AG09309 (cell line): ENCODE measurements at places on chromosomes 3 and 15.

DNA sequence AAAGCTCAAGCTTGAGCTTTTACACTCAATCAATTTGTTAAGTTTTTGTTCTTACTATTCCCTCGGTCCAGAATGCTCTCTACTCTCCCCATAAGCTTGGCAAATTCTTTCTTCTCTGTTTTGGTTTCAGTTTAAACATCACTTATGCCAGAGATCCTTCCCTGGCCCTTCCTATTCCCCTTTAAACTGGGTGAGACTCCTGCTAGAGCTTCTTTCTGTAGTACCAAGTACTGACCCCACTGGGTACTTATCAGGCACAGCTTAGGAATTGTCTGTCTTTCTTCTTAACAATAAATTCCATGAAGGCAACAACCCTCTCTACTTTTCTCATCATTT, 76.7 kb upstream of the PHLDB2 start:
- DNase-seq = no peak

DNA sequence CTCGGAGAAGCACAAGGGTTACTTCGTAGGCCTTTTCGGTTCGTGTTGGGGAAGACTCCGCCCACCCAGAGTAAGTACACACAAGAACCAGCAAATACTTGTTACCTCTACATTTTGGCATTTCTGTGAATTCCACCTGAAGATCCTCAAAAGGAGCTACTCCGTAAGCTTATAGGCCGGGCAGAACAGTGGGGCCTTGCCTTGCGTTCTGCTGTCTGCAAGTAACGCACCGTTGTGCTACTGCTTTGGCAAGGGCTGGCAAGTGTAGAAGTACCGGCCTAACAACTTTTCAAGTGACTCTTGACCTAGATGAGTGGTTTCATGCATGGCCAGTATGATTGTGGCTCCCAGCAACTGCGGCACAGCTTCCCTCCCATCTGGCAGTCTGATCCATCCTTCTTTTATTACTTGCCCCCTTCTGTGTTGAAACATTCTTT, 6.4 kb upstream of the DNAAF4 start:
- DNase-seq = no peak

DNA sequence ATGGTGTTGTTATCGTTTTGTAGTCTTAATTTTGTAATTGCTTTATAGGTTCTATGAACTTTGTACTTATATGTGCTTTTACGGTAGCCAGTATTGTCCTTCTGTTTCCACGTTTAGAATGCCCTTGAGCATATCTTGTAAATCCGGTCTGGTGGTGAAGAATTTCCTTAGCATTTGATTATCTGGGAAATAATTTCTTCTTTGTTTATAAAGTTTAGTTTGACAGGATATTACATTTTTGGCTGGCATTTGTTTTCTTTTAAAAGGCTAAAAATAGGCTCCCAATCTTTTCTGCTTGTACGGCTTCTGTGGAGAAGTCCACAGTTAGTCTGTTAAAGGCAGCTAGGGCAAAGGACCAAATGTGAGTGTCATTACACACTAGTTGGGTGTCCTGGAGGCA, 36.7 kb downstream of the SPESP1 start:
- DNase-seq = no peak

- no peak for DNase-seq
Observed at GRCh38 chr3:45753095-45753494, 43.2 kb downstream of the SLC6A20 start.

DNA sequence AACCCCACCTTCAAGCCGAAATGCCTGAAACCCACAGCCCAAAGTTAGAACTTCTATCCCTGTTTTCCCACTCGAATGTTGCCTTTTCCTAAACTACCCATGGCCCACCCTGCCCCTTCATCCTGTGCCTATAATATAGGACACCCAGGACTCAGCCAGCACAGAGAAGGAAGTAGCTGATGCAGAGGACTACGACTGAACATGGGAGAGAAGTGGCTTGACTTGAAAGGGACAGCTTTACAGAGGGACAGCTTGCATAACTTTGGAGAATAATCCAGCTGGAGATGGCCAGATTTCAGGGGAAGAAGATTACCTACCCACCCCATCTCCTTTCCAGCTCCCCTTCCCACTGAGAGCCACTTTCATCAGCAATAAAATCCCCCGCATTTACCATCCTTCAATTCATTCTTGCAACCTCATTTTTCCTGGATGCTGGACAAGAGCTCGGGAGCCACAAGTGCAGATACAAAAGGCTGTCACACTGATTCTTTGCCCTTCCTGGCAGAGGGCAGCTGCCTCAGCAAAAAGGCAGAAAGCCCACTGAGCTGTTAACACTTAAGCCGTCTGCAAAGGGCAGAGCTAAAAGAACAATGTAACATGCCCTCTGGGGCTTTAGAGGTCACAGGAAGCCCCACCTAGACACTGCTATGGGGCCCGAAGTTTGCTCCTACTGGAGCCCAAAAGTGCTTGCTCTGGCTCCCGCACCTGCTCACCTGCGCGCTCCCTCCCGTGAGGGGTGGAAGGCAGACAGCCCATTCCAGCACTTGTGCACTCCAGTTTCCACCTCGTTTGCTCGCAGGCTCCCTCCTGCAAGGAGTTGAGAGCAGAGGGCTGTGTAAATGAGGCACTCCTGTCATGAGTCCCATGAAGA, 224.0 kb downstream of the TBC1D5 start:
- DNase-seq = no peak

GRCh38 chr3:168996622-168997021, 666.9 kb downstream of the MECOM start:
- DNase-seq = no peak

DNA sequence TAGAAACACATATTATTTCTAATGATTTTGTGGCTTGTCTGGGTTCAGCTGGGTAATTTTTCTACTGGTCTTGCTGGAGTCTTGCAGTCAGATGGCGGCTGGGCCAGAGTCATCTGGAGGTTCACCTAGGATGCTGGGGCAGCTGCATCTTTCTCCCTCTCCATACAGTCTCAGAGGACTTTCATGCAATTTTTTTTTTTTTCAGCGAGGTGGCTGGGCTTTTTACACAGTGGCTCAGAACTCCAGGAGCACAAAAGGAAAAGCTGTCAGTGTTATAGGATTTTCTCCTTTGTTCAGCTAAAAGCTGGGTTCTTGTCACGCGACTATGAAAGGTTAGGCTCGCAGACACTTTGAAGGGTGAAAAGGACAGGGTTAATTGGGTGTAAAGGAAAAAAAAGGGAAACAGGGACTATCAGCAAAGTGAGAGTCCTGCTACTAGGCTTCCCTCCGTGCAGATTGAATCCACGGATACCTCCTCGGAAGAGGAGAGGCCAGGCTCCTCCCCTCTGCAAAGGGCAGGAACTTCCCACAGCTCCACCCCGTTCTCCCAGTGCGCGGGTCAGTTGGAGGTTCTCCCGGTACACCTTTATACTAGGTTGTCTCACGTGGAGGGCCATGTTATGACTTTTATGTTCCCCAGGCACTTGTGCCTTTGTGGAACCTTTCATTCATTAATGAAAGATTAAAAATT, 44.3 kb downstream of the ADGRG7 start:
- no peak for DNase-seq

DNA sequence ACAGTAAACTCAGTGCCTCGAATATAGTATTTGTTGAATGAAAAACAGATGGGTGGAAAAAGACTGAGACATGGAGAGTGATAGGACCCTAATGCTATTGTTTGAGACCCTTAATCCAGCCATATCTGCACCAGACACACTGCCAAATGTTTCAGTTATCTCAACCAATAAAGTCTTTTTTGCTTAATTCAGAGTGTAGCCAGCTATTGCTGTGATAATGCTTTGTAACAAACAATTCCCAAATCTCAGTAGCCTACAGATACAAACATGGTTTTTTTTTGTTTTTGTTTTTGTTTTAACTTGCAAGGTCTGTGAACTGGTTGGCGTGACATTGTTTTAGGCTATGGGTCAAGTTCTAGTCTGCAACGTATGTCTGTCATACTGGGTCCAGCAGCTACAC, 17.0 kb upstream of the BCL2A1 start:
- DNase-seq = no peak

GRCh38 chr3:67067251-67067650, 69.1 kb downstream of the KBTBD8 start:
- DNase-seq = no peak

- no peak for DNase-seq
Observed at GRCh38 chr3:99548674-99549073, 89.7 kb upstream of the COL8A1 start.

- DNase-seq = no peak
Observed at GRCh38 chr15:55858661-55859060, 115.7 kb upstream of the PRTG start.

DNA sequence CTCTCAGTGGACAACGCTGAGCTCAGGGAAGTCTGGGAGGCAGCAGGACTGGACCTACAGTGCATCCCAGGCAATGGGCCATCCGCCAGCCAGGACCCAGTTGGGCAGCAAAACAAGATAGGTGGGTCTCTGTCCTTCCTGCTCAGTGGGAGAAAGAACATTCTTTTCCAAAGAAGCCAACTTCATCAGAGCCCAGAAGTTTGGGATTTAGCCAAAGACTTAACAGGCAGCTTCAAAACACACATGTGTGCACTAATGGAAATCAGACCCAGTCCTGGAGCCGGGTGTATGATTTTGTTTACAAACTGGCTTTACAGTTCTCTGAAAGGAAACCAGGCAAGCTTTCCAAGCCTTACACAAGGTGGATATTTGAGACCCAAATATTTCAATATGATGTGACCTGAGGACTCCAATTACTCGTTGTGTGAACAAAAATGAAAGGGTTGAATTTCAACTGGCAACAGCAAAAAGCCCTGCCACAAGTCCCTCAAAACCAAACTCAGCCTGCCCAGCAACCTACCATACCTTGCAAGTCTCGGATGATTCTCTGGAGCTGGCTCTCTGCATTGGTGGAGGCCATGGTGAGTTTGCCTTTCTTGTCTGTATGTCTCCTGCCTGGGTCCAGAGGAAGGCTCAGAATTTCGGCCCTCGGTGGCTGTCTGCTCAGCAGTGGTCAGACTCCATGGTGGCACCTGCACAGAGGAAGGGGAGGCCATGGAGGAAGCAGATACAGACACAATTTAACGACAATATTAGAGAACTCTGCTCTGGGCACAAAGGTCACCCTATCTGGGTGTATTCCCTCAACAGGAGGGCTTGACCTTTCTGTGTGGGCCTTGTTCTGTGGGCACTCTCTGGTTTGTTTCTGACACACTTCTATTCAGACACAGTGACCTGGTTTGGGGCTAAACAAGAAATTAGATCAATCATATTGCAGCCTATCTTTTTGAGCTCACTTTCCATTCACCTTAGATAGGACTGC, 11.0 kb downstream of the FYCO1 start:
- DNase-seq = no peak

GRCh38 chr3:36784138-36784635, 19.8 kb upstream of the DCLK3 start:
- no peak for DNase-seq

GRCh38 chr3:78823434-78823833, 944.4 kb downstream of the ROBO1 start:
- no peak for DNase-seq

- no peak for DNase-seq
Observed at GRCh38 chr3:9279966-9280365, 30.5 kb upstream of the SRGAP3 start.

DNA sequence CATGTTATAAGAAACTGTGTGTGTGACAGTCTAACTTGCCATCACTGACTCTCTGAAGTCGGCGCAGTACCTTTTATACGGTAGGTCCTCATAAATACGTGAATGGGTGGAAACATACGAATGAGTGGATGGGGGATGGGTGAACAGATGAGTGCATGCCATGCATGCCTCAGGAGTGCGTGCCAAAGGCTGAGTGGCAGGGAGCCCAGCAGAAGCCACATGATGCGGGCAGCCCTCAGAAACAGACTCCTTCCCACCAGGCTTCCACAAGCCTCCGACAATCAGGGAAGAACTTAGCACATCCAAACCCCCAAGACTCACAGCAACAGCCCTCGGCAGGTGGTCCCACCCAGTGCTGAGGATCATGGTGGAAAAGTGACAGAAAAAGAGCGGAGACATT, 16.7 kb downstream of the HCN4 start:
- no peak for DNase-seq

DNA sequence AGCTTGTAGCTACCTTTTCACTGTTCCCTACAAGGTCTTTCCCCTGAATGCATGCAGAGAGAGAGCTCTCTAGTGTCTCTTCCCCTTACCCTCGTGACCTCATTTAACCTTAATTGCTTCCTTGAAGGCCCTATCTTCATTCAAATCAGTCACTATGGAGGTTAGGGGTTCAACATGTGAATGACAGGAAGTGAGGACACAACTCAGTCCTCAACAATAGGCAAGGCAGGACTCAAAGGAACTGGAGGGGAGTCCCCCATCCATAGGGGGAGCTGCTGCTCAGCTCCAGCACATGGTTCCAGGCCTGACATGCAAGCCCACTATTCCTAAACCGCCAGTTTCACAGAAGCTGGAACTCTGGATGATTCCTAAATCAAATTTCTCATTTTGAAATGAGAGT, 33.8 kb upstream of the GYG1 start:
- DNase-seq = no peak

GRCh38 chr3:32455609-32456428, 46.8 kb downstream of the CMTM6 start:
- no peak for DNase-seq

GRCh38 chr15:95291898-95292472, 1038.5 kb upstream of the NR2F2 start:
- DNase-seq = no peak

DNA sequence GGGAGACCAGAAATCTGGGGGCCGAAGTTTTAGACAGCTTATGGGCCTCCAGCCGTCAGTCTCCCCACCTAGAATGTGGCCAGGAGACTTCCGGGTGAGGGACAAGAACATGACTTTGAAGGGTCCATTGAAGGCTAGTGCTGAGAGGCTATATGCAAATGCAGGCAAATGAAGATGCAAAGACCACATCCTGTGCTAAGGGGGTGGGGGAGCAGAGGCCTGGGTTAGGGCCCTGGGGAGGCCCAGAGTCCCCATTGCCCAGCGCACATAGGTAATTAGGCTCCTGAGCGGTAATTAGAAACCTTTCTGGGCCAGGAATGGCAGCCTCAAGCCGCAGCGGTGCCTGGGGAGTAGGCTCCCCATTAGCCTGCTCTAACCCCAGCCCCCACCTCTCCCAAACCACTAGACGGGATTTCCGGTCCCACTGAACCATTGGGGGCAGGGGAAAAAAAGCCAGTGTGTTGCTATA, 6.8 kb downstream of the CSK start:
- no peak for DNase-seq

DNA sequence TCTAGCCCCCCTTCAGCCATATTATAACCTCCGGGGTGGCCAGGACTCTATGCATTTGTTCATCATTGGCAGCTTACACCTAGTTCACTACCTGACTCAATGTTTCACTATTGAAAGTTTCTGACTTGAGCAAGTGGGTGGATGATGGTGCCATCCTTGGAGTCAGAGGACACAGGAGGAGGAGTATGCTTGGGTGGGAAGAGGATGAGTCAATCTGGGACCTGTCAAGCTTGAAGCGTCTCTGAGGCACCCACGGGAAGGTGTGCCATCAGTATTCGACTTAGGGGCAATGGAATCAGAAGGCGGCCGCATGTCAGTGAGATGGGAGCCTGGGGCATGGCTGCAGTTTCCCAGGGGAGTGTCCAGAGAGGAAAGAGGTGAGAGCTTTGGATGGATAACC, 133.3 kb downstream of the EPHB1 start:
- DNase-seq = no peak

- no peak for DNase-seq
Observed at GRCh38 chr15:53791581-53791980, 32.1 kb upstream of the WDR72 start.

GRCh38 chr15:79358069-79358468, 47.2 kb downstream of the TMED3 start:
- no peak for DNase-seq
